Stimulated activated CD8-positive, alpha-beta memory T cell treated with anti-CD3 and anti-CD28 coated beads, Interleukin-7, amount 100 ng/mL, for 1 hour (primary cell): ENCODE measurements at places on chromosomes 3 and 15.

GRCh38 chr3:133747907-133748639 lies 1.9 kb downstream of the TF start:
- DNase-seq = no peak

GRCh38 chr3:127031413-127031810 lies 48.5 kb downstream of the PLXNA1 start:
- DNase-seq = no peak

- no peak for DNase-seq
Measured at GRCh38 chr3:142863010-142863817, 25.7 kb downstream of the PCOLCE2 start.

- no peak for DNase-seq
Measured at GRCh38 chr3:43423639-43424038, 137.3 kb downstream of the SNRK start.
